ENCODE measurements at places on chromosomes 7 and 10.

DNA sequence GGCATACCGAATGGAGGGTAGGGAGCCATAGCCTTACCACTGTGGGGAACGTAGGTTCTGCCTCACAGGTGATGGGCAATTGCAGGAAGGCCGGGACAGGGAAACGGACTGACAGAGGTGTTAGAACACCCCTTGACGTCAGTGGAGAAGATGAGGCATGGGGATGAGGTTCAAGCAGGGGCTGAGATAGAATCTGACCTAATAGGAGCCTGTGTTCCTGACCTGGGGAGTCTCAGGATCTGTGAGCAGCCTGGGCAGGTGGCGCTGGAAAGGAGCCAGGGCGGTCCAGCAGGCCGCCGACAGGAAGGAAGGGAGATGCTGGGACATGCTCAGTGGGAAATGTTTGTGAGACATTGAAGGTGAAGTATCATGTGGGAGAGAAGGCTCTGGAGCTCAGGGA is 109.4 kb downstream of the WDFY4 start:
- DNase-seq = peak; percentile 80

DNA sequence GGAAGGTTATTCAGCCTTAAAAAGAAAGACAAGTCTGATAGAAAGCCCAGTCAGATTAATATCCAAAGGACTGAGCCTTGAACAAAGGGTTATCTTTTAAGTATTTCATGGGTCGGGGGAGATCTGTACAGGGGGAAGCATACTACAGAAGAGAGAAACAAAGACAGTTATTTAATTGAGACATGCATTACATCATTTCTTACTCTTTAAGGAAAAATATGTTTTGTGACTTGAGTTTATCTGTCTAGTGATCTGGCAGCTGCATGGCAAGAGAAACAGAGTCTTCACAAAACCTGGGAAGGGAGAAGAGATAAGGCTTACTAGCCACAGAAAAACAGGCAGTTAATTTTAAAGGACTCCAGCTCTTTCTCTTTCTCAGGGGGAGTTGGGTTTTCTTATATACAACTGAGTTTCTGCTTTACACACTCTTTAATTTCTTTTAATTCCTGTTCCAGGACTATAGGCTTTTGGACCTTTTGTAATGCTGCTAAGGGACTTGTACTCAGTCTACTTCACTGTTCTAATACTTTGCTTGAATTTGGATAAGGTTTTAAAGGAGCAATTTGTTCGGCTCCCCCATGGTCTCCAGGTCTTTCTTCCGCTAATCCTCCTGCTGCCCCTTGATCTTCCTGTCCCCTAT is 20.9 kb upstream of the CYP3A43 start:
- DNase-seq = no peak

DNA sequence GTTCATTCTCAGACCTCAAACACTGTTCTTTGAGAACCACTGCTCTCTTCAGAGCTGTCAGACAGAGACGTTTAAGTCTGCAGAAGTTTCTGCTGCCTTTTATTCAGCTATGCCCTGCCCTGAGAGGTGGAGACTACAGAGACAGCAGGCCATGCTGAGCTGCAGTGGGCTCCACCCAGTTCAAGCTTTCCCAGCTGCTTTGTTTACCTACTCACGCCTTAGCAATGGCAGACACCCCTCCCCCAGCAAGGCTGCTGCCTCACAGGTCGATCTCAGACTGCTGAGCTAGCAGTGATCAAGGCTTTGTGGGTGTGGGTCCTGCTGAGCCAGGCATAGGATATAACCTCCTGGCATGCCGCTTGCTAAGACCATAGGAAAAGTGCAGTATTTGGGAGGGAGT is 80.5 kb upstream of the CYP2C9 start:
- DNase-seq = peak; percentile 29

- no peak for DNase-seq
Observed at GRCh38 chr7:109641445-109641844, 1071.8 kb downstream of the DNAJB9 start.

DNA sequence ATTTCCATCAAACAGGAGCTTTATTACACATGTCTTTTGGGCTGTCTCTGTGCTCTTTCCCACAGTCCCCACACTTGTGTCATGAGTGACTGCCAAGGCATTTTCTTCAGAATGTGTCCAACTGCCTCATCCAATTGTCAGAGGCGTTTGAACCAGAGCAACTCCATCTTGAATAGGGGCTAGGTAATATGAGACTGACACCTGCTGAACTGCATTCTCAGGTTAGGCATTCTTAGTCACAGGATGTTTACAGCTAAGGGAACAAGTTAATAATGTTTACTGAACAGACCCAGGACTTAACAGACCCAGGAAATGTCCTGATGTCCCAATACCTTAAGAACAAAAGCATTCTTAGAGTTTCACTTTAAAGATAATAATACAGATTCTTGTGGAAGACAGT is 595.5 kb downstream of the REEP3 start:
- peak; percentile 63 for DNase-seq
